ENCODE measurements at places on chromosomes 4 and X. TPM values are rescaled to one million over a fixed set of nuclear protein-coding genes. Genes with fewer than 3 reads are reported as not detected.

The MGAT4D gene
- not detected for total RNA-seq

The ADAMTS3 gene
- 2.2 TPM for total RNA-seq

The NAT8L gene
- total RNA-seq, result not detected

The HSFX2 gene
- total RNA-seq, result not detected

The TMPRSS11D gene
- total RNA-seq, result not detected

The HS3ST1 gene
- 0.64 TPM for total RNA-seq

The SPON2 gene
- total RNA-seq, result 14.0 TPM

The EDA gene
- 1.7 TPM for total RNA-seq

The SSX7 gene
- not detected for total RNA-seq

The SSX4 gene
- not detected for total RNA-seq

The SH2D1A gene
- total RNA-seq, result not detected

DNA sequence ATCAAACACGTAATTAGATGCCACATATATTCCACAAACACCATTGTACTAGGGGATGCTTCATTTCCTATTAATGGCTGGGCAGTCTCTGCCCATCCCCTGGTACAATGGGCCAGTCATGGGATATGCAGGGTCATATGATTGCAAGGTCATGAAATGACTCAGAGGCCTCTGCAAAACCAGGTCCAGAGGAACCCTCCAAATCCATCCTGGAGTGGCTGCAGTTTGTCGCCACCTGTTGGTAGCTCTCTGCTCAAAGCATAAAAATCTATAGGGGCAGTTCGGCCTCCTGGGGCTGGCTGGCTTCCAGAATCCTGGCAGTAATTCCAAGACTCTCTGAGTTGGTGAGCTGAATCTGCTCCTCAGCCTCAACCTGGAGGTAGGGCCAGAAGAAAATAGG, 22.9 kb upstream of the PUDP start:
- no peaks in the 10 kb centered on the region for H3K4me1 ChIP-seq
- no peak for DNase-seq
- no peaks in the 10 kb centered on the region for H3K27me3 ChIP-seq
- no peaks in the 10 kb centered on the region for H3K36me3 ChIP-seq

- H3K4me1 ChIP-seq, result no peaks in the 10 kb centered on the region
- H3K36me3 ChIP-seq, result no peaks in the 10 kb centered on the region
- no peak overlapping the region for H3K4me3 ChIP-seq
- no peak overlapping the region for H3K27ac ChIP-seq
- no peak for DNase-seq
Observed at GRCh38 chr4:40275065-40275730, 59.9 kb upstream of the CHRNA9 start.

DNA sequence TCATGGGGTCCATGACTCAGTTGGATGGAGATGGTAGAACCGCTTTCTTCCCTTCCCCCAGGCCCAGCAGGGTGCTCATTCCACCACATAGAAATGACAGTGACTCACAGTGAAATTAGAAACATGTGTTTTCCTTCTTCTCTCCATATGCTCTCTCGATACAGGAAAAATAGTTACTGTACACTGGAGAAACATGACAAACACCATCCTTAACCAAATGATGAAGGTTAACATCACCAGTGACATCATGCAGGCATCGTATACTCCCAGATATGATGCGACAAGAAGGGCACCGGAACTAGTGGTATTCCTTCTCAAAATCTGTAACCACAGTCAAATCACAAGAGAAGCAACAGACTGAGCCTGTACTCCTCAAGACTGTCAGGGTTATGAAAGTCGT, 11.7 kb upstream of the RAB40A start:
- H3K4me3 ChIP-seq, result no peak overlapping the region
- H3K27ac ChIP-seq, result no peak overlapping the region
- H3K4me1 ChIP-seq, result no peaks in the 10 kb centered on the region
- no peaks in the 10 kb centered on the region for H3K27me3 ChIP-seq
- DNase-seq, result no peak
- H3K36me3 ChIP-seq, result no peaks in the 10 kb centered on the region

- no peak for DNase-seq
- H3K27ac ChIP-seq, result no peak overlapping the region
- H3K27me3 ChIP-seq, result no peaks in the 10 kb centered on the region
- H3K4me1 ChIP-seq, result no peaks in the 10 kb centered on the region
Observed at GRCh38 chr4:85152480-85152879, 186.0 kb upstream of the WDFY3 start.

GRCh38 chr4:159283696-159284095, 180.8 kb downstream of the RAPGEF2 start:
- no peak overlapping the region for H3K4me3 ChIP-seq
- no peaks in the 10 kb centered on the region for H3K36me3 ChIP-seq
- H3K27ac ChIP-seq, result no peak overlapping the region
- DNase-seq, result no peak
- H3K4me1 ChIP-seq, result peaks cover 11% of the 10 kb centered on the region

DNA sequence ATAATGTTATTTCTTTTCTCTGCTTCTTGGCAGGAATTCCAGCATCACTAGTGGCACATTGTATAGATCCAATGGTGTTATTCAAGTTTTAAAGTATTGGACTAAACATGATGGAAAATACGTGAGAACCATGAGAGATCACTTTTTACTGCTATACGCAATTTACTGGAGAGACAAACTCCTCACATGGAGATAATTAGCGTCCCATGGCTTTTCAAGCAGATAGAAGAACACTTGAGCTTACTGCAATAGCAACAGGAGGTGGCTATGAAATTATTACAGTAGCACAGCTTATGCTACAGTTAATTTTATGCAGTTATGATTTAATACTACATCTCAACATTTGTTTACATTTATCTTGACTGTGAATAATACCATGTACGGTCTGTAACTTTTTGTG, 11.9 kb upstream of the TMEM185A start:
- H3K27me3 ChIP-seq, result no peaks in the 10 kb centered on the region
- H3K4me3 ChIP-seq, result no peak overlapping the region
- no peaks in the 10 kb centered on the region for H3K36me3 ChIP-seq
- H3K27ac ChIP-seq, result no peak overlapping the region
- H3K4me1 ChIP-seq, result no peaks in the 10 kb centered on the region
- no peak for DNase-seq

- H3K27me3 ChIP-seq, result no peaks in the 10 kb centered on the region
- H3K27ac ChIP-seq, result no peak overlapping the region
- no peak for DNase-seq
- no peak overlapping the region for H3K4me3 ChIP-seq
- H3K4me1 ChIP-seq, result no peaks in the 10 kb centered on the region
- peaks cover 67% of the 10 kb centered on the region for H3K36me3 ChIP-seq
Observed at GRCh38 chr4:7005571-7005970, 37.6 kb upstream of the TADA2B start.

GRCh38 chr4:141158219-141158618, 24.9 kb upstream of the RNF150 start:
- H3K4me1 ChIP-seq, result no peaks in the 10 kb centered on the region
- H3K27ac ChIP-seq, result no peak overlapping the region
- DNase-seq, result no peak
- H3K27me3 ChIP-seq, result no peaks in the 10 kb centered on the region
- no peaks in the 10 kb centered on the region for H3K36me3 ChIP-seq

GRCh38 chr4:85688055-85688740, 213.2 kb downstream of the ARHGAP24 start:
- H3K36me3 ChIP-seq, result no peaks in the 10 kb centered on the region
- no peak for DNase-seq

GRCh38 chr4:77084019-77084639, 8.3 kb upstream of the CCNI start:
- no peak for DNase-seq
- H3K27ac ChIP-seq, result no peak overlapping the region
- H3K27me3 ChIP-seq, result no peaks in the 10 kb centered on the region
- H3K4me1 ChIP-seq, result no peaks in the 10 kb centered on the region

- H3K4me1 ChIP-seq, result no peaks in the 10 kb centered on the region
- DNase-seq, result no peak
- H3K27ac ChIP-seq, result no peak overlapping the region
- H3K4me3 ChIP-seq, result no peak overlapping the region
- H3K36me3 ChIP-seq, result no peaks in the 10 kb centered on the region
Observed at GRCh38 chr4:165635951-165636350, 237.1 kb upstream of the TLL1 start.

DNA sequence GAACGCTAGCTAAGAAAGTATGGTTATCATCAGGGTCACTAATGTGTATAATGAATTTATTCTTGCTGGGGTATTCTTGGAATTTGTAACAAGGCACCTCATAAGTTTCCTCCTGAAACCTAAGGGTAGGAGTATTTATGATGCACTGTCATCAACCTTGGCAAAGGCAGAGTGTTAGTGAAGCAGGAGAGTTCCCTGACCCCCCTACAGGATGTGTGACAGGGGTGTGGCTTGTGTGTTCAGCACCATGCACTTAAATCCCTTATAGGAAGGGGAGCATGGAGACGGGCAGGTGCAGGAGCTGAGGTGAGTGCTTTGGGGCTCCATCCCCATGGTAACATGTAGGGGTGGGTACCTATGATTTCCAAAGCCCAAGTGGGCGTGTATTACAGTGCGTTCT, 237.7 kb downstream of the GALNTL6 start:
- H3K27me3 ChIP-seq, result no peaks in the 10 kb centered on the region
- H3K27ac ChIP-seq, result no peak overlapping the region
- H3K36me3 ChIP-seq, result no peaks in the 10 kb centered on the region
- no peaks in the 10 kb centered on the region for H3K4me1 ChIP-seq

DNA sequence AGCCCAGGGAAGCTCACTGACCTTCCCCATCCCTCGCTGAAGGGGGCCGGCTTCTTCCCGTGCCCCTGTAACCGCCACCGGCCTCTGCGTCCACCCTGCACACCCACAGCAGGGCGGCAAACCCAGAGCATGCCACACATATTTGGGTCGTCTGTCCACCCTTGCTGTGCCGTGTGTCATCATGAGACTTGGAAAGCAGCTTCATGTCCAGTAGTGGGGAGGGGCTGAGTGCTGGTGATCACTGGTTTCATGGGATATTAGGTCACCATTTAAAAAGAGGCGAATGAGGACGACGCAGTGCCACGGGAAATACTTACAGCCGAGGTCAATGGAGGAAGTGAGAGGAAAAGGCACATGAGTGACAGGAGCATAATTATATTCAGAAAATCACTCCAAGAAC, 74.8 kb downstream of the HTRA3 start:
- H3K27me3 ChIP-seq, result no peaks in the 10 kb centered on the region
- H3K27ac ChIP-seq, result no peak overlapping the region
- DNase-seq, result no peak
- no peaks in the 10 kb centered on the region for H3K36me3 ChIP-seq
- no peak overlapping the region for H3K4me3 ChIP-seq
- peaks cover 11% of the 10 kb centered on the region for H3K4me1 ChIP-seq

- H3K27me3 ChIP-seq, result no peaks in the 10 kb centered on the region
- DNase-seq, result no peak
- H3K36me3 ChIP-seq, result no peaks in the 10 kb centered on the region
- H3K27ac ChIP-seq, result no peak overlapping the region
- no peak overlapping the region for H3K4me3 ChIP-seq
Observed at GRCh38 chrX:4805502-4805901, 1092.1 kb upstream of the PRKX start.

DNA sequence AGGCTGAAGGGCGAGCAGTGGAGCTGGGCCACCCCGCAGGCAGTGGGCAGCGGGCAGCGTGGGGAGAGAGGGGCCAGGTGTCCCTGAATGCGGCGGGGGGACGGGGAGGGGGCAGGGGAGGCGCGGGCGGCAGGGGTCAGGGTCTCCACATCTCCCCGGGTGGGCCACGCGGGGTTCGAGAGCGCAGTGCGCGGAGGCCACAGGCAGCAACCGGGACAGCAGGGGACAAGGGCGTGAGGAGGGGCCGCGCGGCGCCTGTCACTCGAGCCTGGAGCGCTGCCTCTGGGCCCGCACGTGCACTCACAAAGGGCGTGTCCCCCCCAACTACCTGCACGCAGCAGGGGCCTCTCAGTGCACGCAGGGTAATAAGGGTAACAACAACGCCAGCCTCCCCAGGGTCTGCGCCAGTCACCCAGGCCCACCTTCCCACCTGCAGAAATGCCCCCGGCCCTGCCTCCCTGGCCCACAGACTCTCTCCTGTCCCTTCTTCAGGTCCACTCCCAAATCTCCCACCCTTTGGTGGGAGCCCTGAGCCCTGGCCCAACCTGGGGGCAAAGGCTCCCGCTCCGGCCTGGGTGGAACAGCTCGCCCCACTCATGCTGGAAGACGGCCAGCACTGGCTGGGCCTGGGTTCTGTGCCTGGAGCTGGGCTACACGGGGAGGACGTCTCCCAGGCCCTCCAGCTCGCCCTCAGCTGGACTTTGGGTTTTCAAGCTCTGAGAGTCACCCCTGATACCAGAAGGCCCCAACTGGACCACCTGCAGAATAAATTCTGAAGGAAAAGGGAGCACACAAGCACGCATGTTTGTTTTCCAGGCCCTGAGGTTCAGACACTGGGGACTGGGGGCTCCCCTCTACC, 53.2 kb downstream of the ZFYVE28 start:
- H3K4me1 ChIP-seq, result peaks cover 7% of the 10 kb centered on the region
- H3K27ac ChIP-seq, result no peak overlapping the region
- no peaks in the 10 kb centered on the region for H3K36me3 ChIP-seq
- H3K4me3 ChIP-seq, result peak overlapping the region; percentile 40
- no peaks in the 10 kb centered on the region for H3K27me3 ChIP-seq

DNA sequence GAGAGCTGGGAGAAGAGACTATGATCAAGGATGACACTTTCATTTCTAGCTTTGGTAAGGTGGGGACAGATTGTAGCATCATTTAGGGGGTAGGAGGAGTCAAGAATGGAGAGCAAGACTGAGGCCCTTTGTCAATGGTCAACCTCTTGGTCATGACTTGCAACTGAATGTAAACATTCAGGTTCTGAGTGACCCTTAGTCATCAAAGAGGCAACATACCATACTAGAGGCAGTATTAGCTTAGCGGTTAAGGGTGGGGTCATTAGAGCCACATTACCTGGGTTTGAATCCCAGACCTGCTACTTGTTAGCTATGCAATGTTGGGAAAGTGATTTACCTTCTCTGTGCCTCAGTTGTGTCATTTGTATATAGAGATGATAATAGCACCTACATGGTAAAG, 76.5 kb downstream of the MED28 start:
- no peaks in the 10 kb centered on the region for H3K27me3 ChIP-seq
- H3K4me1 ChIP-seq, result no peaks in the 10 kb centered on the region
- no peaks in the 10 kb centered on the region for H3K36me3 ChIP-seq
- H3K4me3 ChIP-seq, result no peak overlapping the region

GRCh38 chr4:188110741-188111471, 1.5 kb upstream of the TRIML2 start:
- no peak overlapping the region for H3K27ac ChIP-seq
- H3K36me3 ChIP-seq, result no peaks in the 10 kb centered on the region
- DNase-seq, result no peak
- H3K4me3 ChIP-seq, result no peak overlapping the region
- H3K4me1 ChIP-seq, result no peaks in the 10 kb centered on the region
- no peaks in the 10 kb centered on the region for H3K27me3 ChIP-seq

GRCh38 chr4:137749466-137749865, 217.2 kb upstream of the PCDH18 start:
- no peaks in the 10 kb centered on the region for H3K36me3 ChIP-seq
- H3K27ac ChIP-seq, result no peak overlapping the region

- no peak overlapping the region for H3K27ac ChIP-seq
- no peak for DNase-seq
- H3K36me3 ChIP-seq, result no peaks in the 10 kb centered on the region
- no peaks in the 10 kb centered on the region for H3K27me3 ChIP-seq
Observed at GRCh38 chrX:29082558-29082957, 495.3 kb downstream of the IL1RAPL1 start.

Data from ascending aorta (tissue), 2 donors.